ENCODE measurements at places on chromosomes 2 and 18. TPM values are rescaled to one million over a fixed set of nuclear protein-coding genes. Genes with fewer than 3 reads are reported as not detected.

The FTCDNL1 gene
- 1.0 TPM for total RNA-seq

The LYPD1 gene
- not detected for total RNA-seq

The RPRM gene
- not detected for total RNA-seq

The ALLC gene
- total RNA-seq = not detected

DNA sequence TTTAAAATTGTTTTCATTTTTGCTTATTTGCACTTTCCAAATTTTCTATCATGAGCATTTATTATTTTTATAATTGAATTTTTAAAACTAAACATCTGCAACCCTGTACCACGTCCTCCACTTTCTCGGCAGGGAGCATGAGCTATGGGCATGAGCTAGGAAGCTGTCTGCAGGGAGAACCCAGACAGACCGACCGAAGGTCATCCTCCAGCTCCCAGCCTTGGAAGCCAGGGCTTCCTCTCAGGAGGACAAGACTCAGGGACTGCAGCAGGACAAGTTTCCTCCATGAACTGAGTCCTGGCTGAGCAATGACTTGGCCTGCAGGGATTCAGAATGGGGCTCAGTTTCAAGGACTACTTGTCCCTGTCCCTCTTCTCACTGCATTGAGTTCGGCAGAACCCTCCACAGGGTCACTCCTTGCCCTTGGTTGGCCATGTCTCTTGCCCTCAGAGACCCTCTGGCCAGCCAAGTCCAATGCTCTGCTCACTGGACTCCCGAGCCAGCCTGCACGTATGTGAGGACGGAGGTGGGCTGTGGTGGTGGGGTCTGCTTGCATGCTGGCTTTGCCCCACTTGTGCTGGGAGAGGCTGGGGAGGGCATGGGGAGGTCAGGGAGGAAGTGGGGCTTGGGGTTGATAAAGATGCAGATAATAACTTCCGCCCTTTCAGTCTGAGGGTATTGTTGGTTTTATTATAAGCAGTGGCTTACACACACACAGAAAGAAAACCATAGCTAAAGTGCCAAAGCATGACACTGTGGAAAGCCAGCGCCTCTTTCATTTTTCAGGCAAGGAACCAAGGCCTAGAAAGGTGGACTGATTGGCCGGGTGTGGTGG lies 6.6 kb downstream of the NMUR1 start:
- no peak for DNase-seq
- peaks cover 19% of the 10 kb centered on the region for H3K4me1 ChIP-seq
- no peaks in the 10 kb centered on the region for H3K27me3 ChIP-seq
- H3K27ac ChIP-seq = no peak overlapping the region

GRCh38 chr2:98441706-98442450 lies 2.8 kb upstream of the INPP4A start:
- H3K4me1 ChIP-seq = peaks cover 23% of the 10 kb centered on the region
- H3K36me3 ChIP-seq = no peaks in the 10 kb centered on the region
- no peaks in the 10 kb centered on the region for H3K27me3 ChIP-seq
- H3K27ac ChIP-seq = no peak overlapping the region
- DNase-seq = no peak
- no peak overlapping the region for H3K4me3 ChIP-seq

DNA sequence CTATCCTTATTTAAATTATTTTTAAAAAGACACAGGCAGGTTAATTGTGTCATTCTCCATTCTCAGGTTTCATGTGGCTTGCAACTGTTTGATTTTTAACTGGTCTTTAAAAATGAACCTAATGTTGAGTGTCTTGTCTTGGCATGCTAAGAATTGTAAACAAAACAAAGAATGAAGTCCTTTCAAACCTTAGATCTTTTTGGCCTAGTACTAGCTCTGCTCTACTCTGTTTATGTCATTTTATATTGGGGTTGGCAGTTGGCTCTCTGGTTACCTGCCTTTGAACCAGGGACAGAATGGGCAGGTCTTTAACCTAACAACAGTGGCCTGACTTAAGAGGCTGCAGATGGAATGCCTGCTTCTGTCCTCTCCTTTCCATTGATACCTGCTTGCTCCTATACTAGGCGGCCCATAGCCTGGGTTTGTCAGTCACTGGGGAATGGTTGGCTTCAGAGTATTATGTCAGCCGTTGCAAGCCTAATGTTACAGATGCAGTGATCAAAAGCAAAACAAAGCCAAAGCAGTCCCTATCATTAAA lies 85.5 kb downstream of the MTA3 start:
- no peaks in the 10 kb centered on the region for H3K4me1 ChIP-seq
- no peaks in the 10 kb centered on the region for H3K36me3 ChIP-seq
- H3K4me3 ChIP-seq = no peak overlapping the region
- H3K27ac ChIP-seq = no peak overlapping the region
- no peak for DNase-seq

DNA sequence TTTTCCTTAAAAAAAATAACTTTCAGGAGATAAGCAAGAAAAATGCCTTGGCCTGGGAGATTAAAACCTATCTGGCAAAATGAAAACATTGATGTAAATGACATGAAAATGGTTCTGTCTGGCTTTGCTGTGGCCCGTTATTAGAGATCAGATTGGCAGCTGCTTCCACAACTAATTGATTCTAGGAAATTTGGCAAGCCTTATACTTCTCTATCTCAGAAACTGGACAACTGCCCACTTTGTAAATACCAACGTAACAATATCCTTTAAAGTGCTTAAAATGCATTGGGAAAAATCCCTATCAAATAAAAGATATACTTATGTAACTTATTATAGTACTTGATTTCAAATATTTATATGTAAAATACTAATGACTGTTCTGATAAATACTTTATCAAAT lies 14.2 kb upstream of the SKA1 start:
- H3K27me3 ChIP-seq = no peaks in the 10 kb centered on the region
- no peak overlapping the region for H3K27ac ChIP-seq
- peaks cover 13% of the 10 kb centered on the region for H3K4me1 ChIP-seq
- no peaks in the 10 kb centered on the region for H3K36me3 ChIP-seq
- no peak overlapping the region for H3K4me3 ChIP-seq

GRCh38 chr2:193963472-193964119 lies 1693.4 kb upstream of the SLC39A10 start:
- no peaks in the 10 kb centered on the region for H3K36me3 ChIP-seq
- H3K4me3 ChIP-seq = no peak overlapping the region
- DNase-seq = no peak
- no peaks in the 10 kb centered on the region for H3K27me3 ChIP-seq
- no peak overlapping the region for H3K27ac ChIP-seq
